IPS DF 6.9 (cell line): ENCODE measurements at places on chromosomes 16 and 17.

DNA sequence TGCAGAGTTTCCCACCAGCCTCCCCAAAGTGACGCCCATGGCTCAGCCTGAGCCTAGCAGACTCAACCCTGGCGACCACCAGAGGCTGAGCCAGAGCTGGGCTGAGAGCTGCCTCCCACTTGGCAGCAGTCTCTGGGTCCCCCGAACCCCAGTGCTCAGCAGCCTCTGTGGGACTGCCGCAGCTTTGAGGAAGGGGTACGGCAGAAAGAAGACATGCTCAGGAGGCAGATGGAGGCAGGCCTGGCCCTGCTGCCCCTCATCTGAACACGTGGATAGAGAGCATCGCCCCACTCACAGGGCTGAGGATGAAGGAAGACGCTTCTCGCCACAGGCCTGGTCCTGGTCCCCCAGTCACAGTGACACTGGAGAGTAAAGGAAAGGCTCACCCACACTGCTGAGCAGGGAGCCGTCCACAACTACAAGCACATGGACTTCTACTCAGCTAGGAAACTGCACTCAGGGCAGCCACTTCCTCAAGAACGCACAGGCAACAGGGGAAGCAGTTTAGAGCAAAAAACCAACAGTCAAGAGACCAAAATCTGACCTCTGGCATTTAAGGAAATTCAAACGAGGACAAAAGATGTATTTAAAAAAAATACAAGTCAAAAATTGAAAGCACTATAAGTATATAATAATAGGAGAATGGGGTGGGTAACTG, 45.2 kb upstream of the GSG1L start:
- no peak for DNase-seq

GRCh38 chr17:72467841-72468653, 347.2 kb downstream of the SOX9 start:
- DNase-seq: no peak

- DNase-seq: no peak
These were observed 1.0 kb downstream of the RNF166 start for GRCh38 chr16:88705076-88705684.

DNA sequence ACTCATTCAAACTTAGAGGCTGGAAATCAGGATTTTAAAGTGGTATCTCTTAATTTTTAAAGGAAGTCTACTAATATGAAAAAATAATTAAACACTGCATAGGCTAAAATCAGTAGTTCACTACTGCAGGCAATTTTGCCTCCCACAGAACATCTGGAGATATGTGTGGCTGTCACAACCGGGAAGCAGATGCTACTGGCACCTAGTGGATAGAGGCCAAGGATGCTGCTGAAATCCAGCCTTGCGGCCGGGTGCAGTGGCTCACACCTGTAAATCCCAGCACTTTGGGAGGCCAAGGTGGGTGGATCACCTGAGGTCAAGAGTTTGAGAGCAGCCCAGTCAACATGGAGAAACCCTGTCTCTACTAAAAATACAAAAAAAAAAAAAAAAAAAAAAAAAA, 473.9 kb downstream of the XYLT1 start:
- DNase-seq: no peak

- DNase-seq: no peak
These were observed 14.2 kb downstream of the SNX20 start for GRCh38 chr16:50666658-50667496.

DNA sequence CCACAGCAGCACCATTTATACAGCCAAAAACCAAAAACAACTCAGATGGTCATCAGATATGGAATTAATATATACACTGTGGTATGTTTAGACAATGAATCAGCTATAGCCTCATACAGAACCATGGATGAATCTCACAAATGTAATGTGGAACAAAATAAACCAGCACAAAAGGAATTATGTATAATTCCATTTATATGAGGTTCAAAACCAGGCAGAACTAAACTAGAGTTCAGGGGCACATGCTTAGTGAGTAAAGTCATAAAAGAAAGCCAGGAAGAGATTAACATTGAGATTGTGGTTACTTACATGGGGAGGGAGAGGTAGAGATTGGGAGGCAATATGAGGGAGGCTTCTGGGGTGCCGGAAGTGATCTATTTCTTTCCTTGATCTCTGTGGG, 231.1 kb downstream of the COPRS start:
- no peak for DNase-seq

GRCh38 chr16:9647981-9648701, 534.1 kb downstream of the GRIN2A start:
- DNase-seq: no peak

- no peak for DNase-seq
These were observed 590 bp downstream of the ITGAX start for GRCh38 chr16:31355431-31356100.
